ENCODE measurements at places on chromosomes 11 and 22. TPM values are rescaled to one million over a fixed set of nuclear protein-coding genes. Genes with fewer than 3 reads are reported as not detected.
A peak's percentile ranks its signal among the peaks of the same experiment; 100 is the strongest.

DNA sequence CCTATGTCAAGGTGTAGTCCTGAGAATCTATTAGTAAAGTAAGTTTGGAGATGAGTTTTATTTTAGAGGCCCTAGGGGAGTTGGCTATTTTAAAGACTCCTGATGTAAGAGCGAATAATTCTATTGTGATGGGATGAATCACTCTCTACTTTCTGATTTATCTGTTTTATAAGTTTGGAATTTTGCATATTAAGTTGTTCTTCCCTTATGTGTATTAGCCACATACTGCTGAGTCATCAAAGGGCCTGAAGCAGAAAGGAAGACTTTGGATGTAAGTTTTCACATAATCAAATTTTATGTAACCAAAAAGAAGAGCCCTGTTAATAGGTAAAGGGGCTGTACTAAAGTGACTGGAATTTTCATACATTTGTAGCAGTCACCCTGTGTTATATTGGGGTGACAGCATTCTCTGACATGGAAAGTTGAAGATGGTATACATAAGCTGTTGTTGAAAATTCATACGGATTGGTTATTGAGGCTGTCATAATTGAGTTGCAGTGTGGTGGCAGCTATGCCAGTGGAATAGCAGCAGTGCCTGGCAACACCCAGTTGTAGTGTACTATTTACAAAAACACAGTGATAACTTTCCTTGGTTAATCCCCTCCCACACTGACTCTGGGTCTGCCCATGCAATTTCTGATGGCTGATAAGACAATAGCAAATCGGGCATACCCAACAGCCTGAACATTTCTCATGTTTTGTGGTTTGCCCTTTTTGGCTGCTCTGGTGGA, 90.6 kb upstream of the NTM start:
- no peak for DNase-seq

The MPZL2 gene
- total RNA-seq: 62.0 TPM

The WNT11 gene
- 0.07 TPM for total RNA-seq

The TYR gene
- total RNA-seq: 0.04 TPM

The OR4A16 gene
- not detected for total RNA-seq

The MPPED2 gene
- total RNA-seq: not detected

GRCh38 chr22:40512426-40513136, 123.9 kb downstream of the MRTFA start:
- peak; percentile 98 for DNase-seq

DNA sequence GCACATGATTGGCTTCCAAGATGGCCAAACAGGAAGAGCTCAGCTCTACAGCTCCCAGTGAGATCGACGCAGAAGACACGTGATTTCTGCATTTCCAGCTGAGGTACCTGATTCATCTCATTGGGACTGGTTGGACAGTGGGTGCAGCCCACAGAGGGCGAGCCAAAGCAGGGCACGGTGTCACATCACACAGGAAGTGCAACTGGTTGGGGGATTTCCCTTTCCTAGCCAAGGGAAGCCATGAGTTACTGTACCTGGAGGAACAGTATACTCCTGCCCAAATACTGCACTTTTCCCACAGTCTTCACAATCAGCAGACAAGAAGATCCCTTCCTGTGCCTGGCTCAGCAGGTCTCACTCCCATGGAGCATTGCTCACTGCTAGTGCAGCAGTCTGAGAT, 131.2 kb downstream of the DLG2 start:
- DNase-seq: no peak

The MYEOV gene
- 3.0 TPM for total RNA-seq
